KG1 (cell line): ENCODE measurements at places on chromosomes 1 and 21.

DNA sequence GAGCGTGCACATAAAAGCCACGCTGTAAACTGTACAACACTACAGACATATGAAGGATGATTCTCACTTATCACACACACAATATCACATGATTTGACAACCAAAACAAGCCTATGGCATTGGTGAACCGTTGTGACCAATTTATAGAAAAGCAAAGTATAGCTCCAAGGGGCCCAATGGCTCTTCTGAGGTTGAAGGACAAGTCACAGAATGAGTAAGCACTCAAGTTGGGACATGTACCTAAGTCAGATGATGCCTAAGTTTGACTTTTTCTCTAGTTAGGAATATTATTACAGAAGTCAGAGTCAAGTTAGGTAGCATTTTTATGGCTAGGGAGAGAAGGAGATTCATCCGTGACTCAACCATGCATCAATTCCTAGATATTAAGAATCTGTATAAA, 45.7 kb downstream of the PLPP3 start:
- no peak for DNase-seq

DNA sequence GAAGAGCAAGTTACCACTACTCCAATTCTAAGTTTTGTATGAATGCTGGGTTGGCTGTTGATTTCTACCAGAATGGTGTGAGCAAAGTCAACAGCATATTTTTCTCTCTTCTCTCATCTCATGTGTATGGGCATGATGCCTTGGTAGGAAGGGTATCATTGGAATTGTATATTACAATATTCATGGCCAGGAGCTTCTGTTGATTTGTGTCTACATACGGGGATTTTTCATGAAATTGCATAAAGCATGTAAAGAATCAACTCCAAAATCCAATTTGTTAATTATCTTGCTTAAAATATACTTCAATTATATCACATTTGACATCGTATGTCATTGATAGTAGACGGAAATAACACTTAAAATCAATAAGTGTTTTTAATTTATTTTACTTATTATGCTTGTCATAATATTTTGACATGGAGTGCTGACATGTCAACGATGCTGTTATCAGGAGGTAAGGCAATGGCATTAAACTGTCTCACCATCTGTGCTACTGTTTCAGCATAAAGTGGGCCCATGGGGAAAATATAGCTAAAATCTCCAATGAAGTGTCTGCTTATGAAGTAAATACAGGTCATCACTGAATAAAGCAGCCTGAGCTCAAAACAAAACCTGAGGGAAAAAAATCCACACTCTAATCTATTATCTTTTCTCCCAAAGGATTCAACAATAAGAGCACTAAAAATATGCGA, 142.2 kb upstream of the NBPF11 start:
- no peak for DNase-seq

DNA sequence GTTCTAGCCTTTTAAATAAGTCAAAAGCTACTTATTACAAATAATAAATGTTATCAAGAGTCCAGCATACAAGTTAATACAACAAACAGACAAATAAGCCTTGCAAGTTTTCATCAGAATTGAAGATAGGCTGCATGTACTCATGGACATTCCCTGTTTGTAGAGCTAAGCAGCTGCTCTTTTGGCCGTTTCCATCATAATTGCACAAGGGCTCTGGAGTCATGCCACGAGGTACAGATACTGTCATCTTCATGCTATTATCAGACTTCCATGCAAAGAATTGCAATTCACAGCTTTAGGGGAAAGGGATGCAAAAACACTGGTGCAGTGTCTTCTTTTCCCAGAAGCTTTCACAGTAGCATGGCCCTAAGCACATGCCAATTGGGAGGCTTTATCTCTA, 52.8 kb upstream of the TBX15 start:
- DNase-seq, result no peak

DNA sequence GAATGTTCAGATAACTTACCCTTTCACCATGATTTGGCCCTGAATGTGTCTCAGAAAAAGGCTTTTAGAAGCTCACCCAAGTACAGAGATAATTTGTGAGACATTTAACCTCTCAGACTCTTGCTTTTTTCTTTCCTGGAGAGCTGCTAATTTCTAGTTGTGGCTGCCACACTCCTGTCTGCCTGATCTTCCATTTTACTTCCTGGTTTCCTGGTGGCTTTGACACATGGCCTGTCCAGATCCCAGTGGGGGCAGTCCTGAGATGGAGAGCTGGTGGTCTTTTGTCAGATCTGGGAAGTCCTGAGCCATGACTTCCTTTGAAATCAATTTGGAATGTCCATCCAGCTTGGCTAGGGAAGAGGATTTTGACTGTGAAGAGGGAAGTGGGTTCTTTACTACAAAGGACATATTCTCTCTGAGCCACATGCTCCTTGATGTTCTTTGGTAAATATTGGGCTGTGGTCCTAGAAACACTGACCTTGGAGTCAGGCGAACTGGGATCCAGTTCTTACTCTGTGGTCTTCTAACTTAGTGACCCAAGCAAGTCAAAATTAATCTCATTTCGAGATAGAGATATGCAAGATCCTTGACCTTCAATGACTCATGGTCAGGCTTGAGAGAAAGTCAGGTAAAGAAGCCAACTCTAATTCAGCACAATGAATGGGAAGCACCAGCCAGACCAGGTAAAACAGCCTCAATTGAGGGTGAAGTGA, 78.0 kb upstream of the HSD17B7 start:
- DNase-seq, result no peak

DNA sequence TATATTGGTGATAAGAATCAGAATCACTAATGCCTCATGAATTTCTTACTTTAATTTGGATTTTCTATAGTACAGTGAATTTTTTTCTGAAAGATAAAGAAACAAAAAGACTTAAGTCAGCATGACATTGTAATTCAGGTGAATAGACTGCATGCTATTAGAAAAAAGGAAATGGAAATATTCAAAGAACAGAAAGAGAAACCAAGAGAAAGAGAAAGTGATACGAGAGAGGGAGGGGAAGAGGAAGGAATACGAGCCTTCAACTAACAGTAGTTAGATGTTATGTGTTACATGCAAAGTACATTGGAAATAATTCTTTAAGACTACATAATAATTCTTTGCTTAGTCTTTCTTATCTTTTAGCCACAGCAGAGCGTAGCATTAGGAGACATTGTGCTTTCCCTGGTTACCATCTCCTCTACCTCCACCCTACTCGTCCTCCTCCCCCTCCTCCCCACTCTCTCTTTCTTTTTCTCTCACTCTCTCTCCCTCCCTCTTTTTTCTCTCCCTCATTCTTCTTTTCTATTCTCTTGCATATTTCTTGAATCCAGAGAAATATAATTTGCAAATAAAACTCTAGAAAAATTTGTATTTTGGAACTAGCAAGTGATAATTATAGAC, 46.4 kb upstream of the ADGRL4 start:
- peak; percentile 7 for DNase-seq

DNA sequence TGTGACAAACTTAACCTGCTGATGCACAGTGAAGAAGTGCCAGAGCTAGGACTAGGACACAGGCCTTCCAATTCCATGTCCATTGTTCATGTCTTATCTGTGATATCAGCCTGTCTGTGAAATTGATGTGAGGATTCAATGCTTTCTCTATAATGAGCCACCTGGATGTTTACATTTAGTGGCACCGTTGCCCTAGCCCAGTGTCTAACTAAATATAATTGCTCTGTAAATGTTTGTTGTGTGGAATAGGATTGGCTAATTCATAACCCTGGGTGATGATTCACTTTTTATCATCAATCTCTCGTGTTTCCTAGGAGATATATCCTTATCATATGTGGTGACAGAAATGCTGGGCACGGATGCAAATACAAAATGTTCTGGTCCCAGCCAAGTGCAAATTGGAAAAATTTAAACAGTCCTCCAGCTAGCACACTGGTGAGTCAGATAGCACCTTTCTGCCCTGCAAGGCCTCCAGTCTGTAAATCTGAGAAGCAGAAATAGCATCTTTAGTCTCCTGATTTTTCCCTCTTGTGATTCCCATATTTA, 46.9 kb upstream of the GNG12 start:
- DNase-seq, result no peak

- DNase-seq, result no peak
Observed at GRCh38 chr1:20426923-20427322, 59.1 kb downstream of the CAMK2N1 start.

DNA sequence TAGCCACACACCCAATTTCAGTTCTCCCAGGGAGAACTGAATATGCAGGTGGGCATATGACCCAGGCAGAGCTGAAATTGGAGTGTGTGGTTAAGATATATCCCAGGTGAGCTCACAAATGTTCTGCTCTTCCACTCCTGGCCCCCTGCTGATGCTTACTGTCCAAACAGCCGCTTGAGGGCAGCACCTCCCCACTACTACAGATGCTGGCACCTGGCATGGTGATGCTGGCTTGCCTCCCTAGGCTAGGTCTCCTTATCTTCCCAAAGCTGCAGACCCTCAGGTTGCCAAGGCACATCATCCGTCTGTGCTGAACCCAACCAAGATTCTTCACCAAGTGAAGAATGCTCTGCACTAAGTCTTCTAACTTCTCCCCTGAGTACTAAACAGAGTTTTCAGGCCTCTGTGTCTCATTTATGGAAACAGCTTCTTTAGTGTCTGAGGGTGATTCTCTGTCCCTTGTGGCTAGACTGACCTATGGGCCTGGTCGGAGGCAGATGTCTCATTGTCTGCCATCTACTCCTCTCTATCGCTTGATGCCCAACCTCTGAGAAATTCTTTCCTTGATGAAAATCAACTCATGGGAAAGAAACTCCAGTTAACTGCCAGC, 27.2 kb downstream of the XCL1 start:
- peak; percentile 62 for DNase-seq

- no peak for DNase-seq
Observed at GRCh38 chr1:233491953-233492620, 121.8 kb upstream of the KCNK1 start.

DNA sequence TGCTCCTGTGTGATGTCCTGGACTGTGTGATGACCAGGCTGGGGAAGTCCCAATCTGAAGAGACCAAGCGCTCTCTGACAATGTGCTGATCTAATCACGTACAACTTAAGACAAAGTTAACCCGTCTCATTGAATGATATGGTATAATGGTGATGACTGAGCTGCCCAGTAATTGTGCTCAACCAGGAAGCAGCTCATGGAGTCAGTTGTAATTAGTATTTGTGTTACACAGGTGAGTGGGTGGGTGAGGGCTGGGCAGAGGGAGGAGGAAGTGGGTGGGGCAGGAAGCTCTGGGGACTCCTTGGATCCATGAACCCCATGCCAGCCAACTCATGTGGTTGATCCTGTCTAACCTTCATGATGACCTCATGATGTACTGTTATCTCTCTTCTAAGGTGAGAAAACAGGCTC, 8.7 kb upstream of the ECE1 start:
- DNase-seq, result no peak

- no peak for DNase-seq
Observed at GRCh38 chr1:172324086-172324485, 96.4 kb upstream of the C1orf105 start.

DNA sequence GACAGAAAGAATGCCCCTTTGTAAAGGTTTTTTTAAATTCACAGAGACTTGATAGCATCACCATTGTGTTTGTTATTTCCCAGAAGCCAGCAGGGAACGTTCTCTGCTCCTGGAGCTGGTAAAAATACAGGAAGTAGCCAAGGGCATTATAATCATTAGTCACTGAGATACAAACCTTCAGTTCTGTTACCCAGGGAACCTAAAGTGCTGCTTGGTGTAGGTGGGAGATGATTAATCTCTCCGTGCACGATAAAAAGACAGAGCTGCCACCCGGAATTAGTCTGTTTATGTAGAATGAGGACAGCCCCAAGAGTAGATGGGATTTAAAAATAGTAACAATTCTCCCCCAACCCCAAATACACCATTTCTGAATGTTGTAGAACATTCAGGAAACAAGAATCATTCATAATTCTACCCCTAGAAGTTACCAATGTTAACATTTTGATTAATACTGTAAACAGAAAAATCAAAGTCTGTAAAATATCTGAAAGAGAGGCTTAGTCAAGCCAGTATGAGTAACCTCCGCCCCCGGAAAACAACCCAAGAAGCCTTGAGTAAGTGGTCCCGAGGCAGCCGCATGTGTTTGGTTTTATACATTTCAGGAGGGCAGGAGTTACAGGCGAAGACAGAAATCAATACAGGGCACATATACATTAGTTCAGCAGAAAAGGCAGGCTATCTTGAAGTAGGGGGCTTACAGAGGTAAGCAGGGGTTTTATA, 45.3 kb upstream of the CTBS start:
- DNase-seq, result no peak

GRCh38 chr1:186473047-186473446, 12.1 kb upstream of the PDC start:
- DNase-seq, result no peak

GRCh38 chr1:218886101-218886871, 287.4 kb upstream of the LYPLAL1 start:
- DNase-seq, result no peak

DNA sequence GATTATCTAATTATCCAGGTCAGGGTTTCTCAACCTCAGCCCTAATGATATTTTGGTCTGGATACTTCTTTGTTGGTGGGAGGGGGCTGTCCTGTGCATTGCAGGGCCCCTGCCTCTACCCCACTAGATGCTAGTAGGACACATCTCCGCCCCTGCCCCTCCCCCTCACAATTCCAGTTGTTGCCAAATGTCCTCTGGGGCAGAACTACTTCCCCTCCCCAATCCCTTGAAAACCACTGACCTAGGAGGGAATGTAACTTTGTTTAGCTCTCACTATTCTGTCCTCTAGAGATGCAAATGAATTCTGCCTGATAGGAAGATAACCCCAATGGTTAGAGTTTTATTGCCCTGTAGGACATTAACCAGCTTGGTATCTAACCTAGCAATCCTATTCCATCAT, 8.1 kb downstream of the CACNA1S start:
- no peak for DNase-seq

GRCh38 chr1:244802556-244803239, 32.8 kb upstream of the COX20 start:
- no peak for DNase-seq

- no peak for DNase-seq
Observed at GRCh38 chr1:69710484-69711189, 142.9 kb downstream of the LRRC7 start.

DNA sequence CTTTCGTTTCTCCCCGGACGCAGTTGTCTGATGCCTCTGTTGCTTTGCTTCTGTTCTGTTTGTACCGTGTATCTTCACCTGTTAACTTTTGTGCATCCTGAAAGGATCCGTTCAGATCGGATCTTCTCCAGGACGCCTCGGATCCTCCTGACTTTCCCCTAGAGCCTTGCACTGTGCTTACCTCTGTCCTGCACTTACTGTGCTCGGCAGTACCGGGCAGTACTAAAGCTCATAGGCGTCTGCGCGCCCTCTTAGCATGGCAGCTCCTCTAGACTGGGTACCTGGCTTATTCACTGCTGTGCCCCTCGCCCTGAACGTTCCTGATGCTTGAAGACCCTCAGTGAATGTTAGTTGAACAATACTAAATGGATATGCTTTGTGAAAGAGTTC, 934 bp downstream of the SCP2 start:
- no peak for DNase-seq

- no peak for DNase-seq
Observed at GRCh38 chr1:40939320-40940059, 40.0 kb upstream of the CTPS1 start.
